ENCODE measurements at places on chromosomes 2 and 18.

DNA sequence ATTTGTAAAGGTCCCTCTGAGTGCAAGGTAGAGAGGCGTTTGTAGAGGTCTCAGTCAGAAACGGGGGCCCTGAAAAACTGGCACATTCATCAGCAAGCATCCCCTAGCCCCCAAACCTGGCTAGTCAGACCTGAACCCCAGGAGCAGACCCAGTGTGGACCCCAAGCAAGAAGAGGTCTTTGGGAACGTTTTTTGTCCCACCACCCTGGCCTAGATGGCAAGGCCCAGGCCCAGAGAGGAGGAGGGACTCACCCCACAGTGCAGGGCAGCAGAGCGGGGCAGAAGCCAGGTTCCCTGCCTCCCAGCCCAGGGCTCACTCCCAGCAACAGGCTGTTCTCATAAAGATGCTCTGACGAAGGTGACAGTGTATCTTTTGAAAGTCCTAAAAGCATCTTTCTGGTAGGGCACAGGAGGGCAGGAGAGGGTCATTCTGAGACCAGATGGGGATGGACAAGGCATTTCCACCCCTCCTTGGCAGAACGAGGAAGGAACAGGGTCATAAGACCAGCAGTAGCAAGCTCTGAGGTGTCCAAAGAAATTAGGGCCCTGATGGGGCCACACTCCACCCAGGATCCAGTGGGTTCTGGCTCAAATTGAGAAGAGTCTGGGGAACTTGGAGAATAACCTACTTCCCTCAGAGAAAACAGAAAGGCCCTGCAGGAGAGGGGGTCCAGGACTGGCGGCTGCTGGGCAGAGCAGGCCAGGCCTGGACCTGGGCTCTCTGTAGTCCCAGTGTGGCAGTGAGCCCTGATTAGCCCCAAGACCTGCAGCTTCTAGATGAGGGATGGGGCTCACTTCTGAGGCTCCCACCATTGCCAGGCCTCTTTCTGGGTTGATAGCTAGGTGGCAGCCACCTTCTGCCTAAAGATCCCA, 18.2 kb downstream of the ADRA2B start:
- no peak for DNase-seq

DNA sequence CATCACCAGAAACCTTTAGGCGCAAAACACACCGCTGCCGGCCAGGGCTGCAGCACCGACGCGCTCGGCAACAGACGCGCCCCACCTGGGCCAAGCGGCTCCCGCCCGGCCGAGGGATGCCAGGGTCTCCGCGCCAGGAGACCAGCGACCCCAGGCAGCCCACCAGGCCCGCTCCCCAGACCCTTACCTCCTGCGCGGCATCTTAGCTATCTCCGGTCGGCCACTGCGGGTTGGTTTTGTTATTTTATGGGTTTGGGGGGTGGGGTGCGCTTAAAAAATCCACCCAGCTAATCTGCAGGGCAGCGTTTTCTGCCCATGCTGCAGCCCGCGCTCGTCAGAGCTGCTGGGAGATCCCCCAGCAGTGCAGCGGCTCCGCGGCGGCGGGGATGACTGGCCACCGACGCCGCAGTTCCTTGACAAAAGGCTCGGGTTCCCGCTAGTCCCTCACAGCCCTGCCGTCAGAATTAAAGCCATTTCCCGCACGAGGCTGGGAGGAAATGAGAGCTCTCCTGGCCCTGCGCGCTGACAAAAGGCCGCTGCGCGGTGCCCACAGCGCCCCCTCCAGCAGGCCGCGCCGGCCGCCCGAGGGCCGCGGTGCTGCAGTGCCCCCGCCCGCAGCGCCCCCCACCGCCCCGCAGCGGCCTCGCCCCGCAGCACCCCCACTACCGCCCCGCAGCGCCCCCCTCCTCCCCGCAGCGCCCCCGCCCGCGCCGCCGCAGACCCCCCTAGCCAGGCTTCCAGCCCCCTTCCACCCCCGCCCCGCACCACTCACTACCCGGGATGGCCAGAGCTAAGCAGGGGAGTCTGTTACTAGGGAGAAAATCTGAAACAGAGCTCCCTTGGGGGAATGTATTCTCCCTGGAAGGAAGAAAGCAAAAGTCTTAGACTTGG, at the start of gene ADD2:
ADD2 (minus strand) TSS at position 502 of the 891 bp plus-strand sequence. CDS start 61,792 bp downstream, outside the sequence.
- DNase-seq = peak; percentile 37

- no peak for DNase-seq
Observed at GRCh38 chr2:30414961-30415360, 32.1 kb upstream of the LCLAT1 start.

DNA sequence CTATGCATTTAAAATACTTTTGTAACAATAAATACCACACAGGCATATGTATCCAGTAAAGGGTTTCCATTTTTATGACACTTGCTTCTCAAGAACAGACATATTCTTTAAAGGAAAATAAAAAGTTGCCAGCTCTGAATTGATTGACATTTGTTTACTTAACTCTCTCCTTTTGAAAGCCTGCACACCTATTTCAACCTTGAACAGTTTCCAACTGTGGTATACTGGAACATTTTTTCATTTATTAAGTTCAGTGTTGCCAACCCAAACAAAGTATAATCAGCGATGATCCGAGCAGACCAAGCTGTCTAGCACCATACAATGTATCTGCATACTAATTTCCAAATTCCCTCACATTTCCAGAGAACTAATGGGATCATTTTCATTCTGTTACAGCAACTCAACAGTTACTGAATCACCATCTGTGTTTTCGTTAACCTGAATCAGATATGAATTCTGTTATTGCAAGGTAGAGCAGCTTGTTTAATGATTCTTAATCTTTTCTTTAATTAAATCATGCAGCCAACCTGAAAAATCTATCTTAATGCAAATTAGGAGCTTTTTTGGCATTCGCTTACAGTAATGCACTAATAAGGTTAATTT, 725.5 kb upstream of the ZEB2 start:
- DNase-seq = no peak

DNA sequence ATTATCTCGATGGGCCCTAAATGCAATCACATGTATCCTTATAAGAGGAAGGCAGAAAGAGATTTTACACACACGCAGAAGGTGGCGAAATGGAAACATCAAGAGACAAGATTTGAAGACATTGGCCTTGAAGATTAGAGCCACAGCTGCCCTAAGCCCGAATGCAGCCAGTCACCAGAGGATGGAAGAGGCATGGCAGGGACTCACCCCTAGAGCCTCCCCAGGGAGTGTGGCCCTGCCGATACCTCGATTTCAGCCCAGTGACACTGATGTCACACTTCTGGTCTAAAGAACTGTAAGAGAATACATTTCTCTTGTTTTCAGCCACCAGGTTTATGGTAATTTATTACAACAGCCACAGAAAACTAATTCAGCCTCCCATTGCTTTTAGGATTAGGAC, 17.4 kb downstream of the TTC39C start:
- no peak for DNase-seq

DNA sequence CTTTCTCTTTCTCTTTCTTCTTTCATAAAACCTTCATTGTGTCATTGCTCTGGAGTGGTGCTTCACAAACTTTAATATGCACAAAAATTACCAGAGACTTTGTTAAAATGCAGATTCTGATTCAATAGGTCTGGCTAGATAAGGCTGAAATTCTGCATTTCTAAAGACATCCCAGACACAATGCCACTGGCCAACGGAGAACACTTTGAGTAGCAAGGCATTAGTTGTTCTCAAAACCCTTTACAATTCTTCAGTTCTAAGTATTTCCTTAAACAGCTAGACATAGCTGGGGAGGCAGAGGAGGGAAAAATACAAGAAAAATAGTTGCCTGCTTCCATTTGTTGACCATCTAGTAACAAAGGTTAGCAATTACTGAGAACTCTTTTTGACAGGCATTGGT, 101.8 kb upstream of the PIK3C3 start:
- no peak for DNase-seq

- no peak for DNase-seq
Observed at GRCh38 chr2:107808959-107809358, 17.7 kb upstream of the RGPD4 start.

GRCh38 chr2:125559186-125559585, 1096.8 kb upstream of the GYPC start:
- DNase-seq = no peak

GRCh38 chr18:56563568-56563967, 74.8 kb downstream of the TXNL1 start:
- no peak for DNase-seq

DNA sequence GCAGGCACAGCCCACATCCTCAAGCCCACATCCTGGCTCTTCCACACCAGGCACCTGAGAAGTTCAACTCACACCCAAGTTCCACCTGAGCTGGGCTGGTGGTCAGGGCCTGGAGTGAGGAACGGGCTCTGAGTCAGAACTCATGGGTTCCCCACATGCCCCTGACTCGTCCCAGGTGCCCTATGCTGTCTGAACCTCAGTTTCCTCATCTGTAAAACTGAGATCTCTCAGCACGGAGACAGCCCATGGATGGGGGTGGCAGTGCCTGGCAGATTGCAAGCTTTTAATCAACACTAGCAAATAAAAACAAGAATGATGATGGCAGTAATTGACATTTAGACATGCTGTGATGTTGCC, 307.8 kb downstream of the NDUFA10 start:
- DNase-seq = no peak

DNA sequence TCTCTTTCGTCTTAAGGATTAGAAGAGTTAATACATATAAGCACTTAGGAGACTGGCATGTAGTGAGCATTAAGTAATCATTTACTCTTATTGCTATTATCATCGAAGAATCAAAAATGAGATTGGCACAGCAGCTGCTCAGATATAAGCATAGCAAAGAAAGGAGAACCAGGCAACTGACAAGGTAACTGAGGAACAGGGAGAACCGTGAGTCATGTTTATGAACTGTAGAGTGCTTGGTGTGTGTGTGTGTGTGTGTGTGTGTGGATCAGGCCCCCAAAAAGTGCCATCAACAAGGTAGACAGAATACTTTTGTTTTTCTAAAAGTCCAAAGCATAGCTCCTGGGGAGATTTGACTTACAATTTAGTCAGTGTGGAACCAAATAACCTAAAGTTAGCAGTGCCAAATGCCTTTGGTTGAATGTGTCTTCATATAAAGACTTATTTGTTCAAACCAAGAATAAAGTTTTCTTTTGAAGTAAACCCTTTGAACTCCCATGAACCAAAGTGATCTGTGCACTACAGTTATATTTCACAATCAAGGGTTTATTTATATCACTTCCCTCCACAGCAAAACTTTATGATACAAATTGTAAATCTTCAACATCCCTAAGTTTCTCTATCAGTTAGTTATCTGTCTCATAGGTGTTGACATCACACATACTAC, 660.6 kb downstream of the NYAP2 start:
- DNase-seq = no peak

- no peak for DNase-seq
Observed at GRCh38 chr2:73034661-73035375, 36.7 kb downstream of the SFXN5 start.

GRCh38 chr18:13548966-13549879, 177.1 kb downstream of the FAM210A start:
- no peak for DNase-seq

- no peak for DNase-seq
Observed at GRCh38 chr2:158072361-158072760, 29.3 kb upstream of the UPP2 start.

GRCh38 chr2:11417946-11418585, 47.9 kb downstream of the E2F6 start:
- DNase-seq = no peak

- DNase-seq = no peak
Observed at GRCh38 chr2:22737144-22737543, 647.8 kb upstream of the KLHL29 start.
